Activated CD4-positive, alpha-beta T cell treated with anti-CD3 and anti-CD28 coated beads, Interleukin-2, amount 10 ng/mL, durations not matched to agents 7 days and 5 days (primary cell): ENCODE measurements at places on chromosomes 5 and 9. TPM values are rescaled to one million over a fixed set of nuclear protein-coding genes. Genes with fewer than 3 reads are reported as not detected.
A peak's percentile ranks its signal among the peaks of the same experiment; 100 is the strongest.

GRCh38 chr5:7869474-7870136 is 657 bp downstream of the MTRR start:
- H3K4me3 ChIP-seq = peak overlapping the region; percentile 94
- no peak for DNase-seq
- H3K4me1 ChIP-seq = peaks cover 71% of the 10 kb centered on the region
- H3K27ac ChIP-seq = peak overlapping the region; percentile 89
- H3K36me3 ChIP-seq = peaks cover 43% of the 10 kb centered on the region

Gene FRMD3
- total RNA-seq = 0.62 TPM

DNA sequence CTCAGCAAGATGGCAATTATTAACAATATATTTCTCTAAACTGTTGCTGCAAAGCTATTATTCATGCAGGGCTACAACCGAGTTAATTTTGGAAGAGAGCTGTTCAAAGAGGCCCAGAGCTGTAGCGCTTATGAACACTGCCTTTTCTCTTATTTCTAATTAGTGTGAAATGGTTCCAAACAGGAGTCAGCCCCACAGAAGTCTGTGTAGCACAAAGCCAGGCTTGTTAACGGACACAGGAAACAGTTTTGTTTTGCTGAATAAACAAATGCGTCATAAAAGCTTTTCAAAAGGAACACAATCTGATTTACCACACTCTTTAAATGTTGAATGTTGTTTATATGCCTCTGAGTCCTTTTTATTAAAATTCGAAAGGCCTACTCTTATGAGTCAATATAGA is 396.5 kb downstream of the ANXA1 start:
- no peaks in the 10 kb centered on the region for H3K36me3 ChIP-seq
- no peak overlapping the region for H3K4me3 ChIP-seq
- no peak overlapping the region for H3K27ac ChIP-seq
- DNase-seq = no peak
- H3K4me1 ChIP-seq = no peaks in the 10 kb centered on the region

Gene FOXD4L6
- not detected for total RNA-seq

GRCh38 chr5:68369457-68370125 is 154.0 kb downstream of the PIK3R1 start:
- H3K27me3 ChIP-seq = no peaks in the 10 kb centered on the region
- H3K27ac ChIP-seq = peak overlapping the region; percentile 89
- peak; percentile 83 for DNase-seq
- peaks cover 15% of the 10 kb centered on the region for H3K36me3 ChIP-seq

Gene CORO2A
- total RNA-seq = 8.2 TPM

DNA sequence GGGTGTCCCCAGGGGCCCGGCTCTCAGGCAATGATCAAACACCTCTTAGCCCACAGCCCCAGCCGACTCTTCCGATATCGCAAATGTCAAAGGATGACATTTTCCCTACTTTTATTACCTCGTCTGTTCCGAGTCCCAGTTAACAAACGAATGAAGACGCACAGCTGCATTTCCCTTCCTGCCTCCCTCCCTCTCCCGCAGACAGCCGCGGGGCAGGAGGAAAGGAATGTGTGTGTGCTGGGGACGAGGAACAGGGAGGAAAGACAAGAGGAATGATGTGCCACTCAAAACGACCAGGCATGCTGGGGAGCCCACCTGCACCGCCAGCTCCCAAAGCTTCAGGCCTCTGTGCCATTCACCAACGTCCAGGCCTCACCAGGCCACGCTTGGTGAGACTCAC is 125.9 kb upstream of the SARDH start:
- H3K27me3 ChIP-seq = no peaks in the 10 kb centered on the region
- H3K36me3 ChIP-seq = no peaks in the 10 kb centered on the region
- H3K27ac ChIP-seq = no peak overlapping the region
- H3K4me1 ChIP-seq = peaks cover 4% of the 10 kb centered on the region
- DNase-seq = no peak

DNA sequence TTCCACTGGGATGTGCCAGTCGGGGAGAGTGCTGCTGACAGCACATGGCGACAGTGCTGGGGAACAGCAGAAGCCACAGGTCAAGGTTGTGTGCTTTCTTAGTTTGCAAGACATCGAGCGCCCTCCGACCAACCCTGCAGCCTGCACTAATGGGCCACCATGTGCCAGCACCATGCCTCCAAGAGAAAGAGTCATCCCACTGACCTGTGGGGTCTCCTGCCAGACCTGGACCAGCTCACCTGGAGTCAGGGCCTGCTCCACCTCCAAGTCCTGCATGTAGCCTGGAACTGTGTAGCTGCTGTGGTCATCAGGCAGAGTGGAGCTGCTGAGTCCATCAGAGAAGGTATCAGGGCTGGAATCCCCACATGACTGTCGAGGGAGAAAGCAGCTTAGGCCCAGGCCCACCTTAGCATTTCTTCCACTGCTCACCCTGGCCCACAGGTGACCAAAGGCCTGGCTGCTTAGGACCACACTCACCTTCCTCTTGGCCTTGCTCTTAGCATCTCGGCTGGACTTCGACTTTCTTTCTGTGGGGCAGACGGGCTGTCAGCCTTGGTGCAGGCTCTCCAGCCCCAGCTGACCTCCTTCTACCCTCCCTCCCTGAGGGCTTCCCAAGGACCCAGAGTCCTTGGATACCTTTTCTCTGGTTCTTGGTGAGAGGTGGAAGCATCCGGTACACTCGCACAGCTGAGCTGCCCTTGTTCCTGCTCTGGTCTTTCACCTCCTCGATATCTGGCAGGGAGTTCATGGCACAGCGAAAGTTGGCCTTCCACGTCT is 4.1 kb downstream of the IRF1 start:
- H3K4me3 ChIP-seq = peak overlapping the region; percentile 99
- H3K27ac ChIP-seq = peak overlapping the region; percentile 94
- no peak for DNase-seq
- H3K36me3 ChIP-seq = peaks cover 76% of the 10 kb centered on the region

Gene NLN
- total RNA-seq = 12.4 TPM

GRCh38 chr5:134584662-134585061 is 48.0 kb downstream of the SAR1B start:
- no peak overlapping the region for H3K27ac ChIP-seq
- no peak overlapping the region for H3K4me3 ChIP-seq
- no peaks in the 10 kb centered on the region for H3K27me3 ChIP-seq
- DNase-seq = no peak
- H3K36me3 ChIP-seq = peaks cover 10% of the 10 kb centered on the region

- H3K4me1 ChIP-seq = no peaks in the 10 kb centered on the region
- DNase-seq = no peak
- peaks cover 2% of the 10 kb centered on the region for H3K27me3 ChIP-seq
- H3K4me3 ChIP-seq = no peak overlapping the region
- no peaks in the 10 kb centered on the region for H3K36me3 ChIP-seq
- H3K27ac ChIP-seq = no peak overlapping the region
Measured at GRCh38 chr5:67880511-67880805, 335.1 kb upstream of the PIK3R1 start.

GRCh38 chr5:151627650-151628049 is 36.5 kb upstream of the FAT2 start:
- no peak for DNase-seq
- H3K27me3 ChIP-seq = peaks cover 1% of the 10 kb centered on the region
- no peak overlapping the region for H3K4me3 ChIP-seq
- no peak overlapping the region for H3K27ac ChIP-seq
- H3K36me3 ChIP-seq = no peaks in the 10 kb centered on the region

Gene S100Z
- 1.8 TPM for total RNA-seq

Gene CBY3
- total RNA-seq = 0.35 TPM

DNA sequence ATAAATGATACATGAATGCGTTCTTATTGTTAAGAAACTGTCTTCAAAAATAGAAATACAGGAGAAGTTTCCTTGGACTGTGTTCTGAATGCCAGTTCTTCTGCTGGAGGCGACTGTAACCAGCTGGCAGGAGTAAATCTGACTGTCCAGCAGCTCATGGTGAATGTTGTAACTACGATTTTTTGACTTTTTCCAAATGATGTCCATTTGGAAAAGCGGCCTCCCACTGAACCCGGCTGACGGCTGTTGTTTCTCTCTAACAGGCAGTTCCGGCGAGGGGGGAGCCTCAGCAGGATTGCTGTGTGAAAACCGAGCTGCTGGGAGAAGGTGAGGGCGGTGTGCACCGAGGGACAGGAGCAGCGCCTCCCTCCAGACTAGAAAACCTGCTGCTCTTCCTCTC is 91.9 kb downstream of the EHMT1 start:
- H3K4me3 ChIP-seq = no peak overlapping the region
- DNase-seq = no peak
- H3K27ac ChIP-seq = no peak overlapping the region
- no peaks in the 10 kb centered on the region for H3K27me3 ChIP-seq
- H3K4me1 ChIP-seq = peaks cover 35% of the 10 kb centered on the region

Gene NR4A3
- total RNA-seq = 0.29 TPM

GRCh38 chr5:121273833-121274433 is 577.7 kb upstream of the FTMT start:
- H3K36me3 ChIP-seq = no peaks in the 10 kb centered on the region
- no peaks in the 10 kb centered on the region for H3K4me1 ChIP-seq
- no peak overlapping the region for H3K27ac ChIP-seq
- DNase-seq = no peak

Gene ANKRD55
- total RNA-seq = 10.3 TPM

GRCh38 chr5:175475248-175475647 is 3.1 kb upstream of the SFXN1 start:
- peaks cover 17% of the 10 kb centered on the region for H3K4me1 ChIP-seq
- peaks cover 10% of the 10 kb centered on the region for H3K36me3 ChIP-seq
- H3K27ac ChIP-seq = no peak overlapping the region
- no peak overlapping the region for H3K4me3 ChIP-seq

DNA sequence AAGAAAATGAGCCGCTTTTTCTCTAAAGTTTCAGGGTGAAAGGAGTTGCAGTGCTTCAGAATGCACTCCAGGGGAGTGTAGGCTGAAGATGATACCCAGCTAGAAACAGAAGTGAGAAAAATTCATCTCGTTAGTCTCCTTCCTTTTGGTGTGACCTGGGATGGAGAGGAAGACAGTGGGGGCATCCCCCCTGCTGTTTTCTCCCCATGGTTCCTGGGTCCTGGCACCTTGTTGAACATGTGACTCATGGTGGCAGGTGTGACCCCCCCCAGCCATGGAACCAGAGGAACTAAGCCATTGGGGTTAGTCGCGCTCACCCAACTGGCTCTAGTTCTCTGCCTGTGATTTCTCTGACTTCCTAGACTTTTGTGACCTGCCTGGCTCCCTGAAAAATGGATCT is 424.6 kb downstream of the CSNK1G3 start:
- H3K27ac ChIP-seq = no peak overlapping the region
- H3K27me3 ChIP-seq = no peaks in the 10 kb centered on the region
- no peaks in the 10 kb centered on the region for H3K4me1 ChIP-seq

GRCh38 chr5:96517295-96517694 is 84.2 kb upstream of the PCSK1 start:
- no peaks in the 10 kb centered on the region for H3K36me3 ChIP-seq
- H3K27me3 ChIP-seq = peaks cover 4% of the 10 kb centered on the region
- no peak for DNase-seq
- H3K4me1 ChIP-seq = no peaks in the 10 kb centered on the region
- no peak overlapping the region for H3K4me3 ChIP-seq

Gene COL15A1
- 0.07 TPM for total RNA-seq

Gene IL4
- not detected for total RNA-seq

- DNase-seq = no peak
- H3K27me3 ChIP-seq = peaks cover 44% of the 10 kb centered on the region
- no peak within 1 kb of the TSS for H3K27ac ChIP-seq
Measured at GRCh38 chr5:64505769-64506566, at the start of gene RGS7BP. Gene RGS7BP, plus strand, starts transcription at chr5:64506015. Its CDS starts 610 bp downstream, at chr5:64506625.

Gene C8G
- total RNA-seq = 0.85 TPM

- DNase-seq = no peak
- H3K27me3 ChIP-seq = peaks cover 8% of the 10 kb centered on the region
- H3K4me1 ChIP-seq = peaks cover 14% of the 10 kb centered on the region
- no peak overlapping the region for H3K27ac ChIP-seq
Measured at GRCh38 chr9:132506977-132507669, 75.3 kb upstream of the BARHL1 start.

Gene IFNA17
- not detected for total RNA-seq

Gene IL33
- not detected for total RNA-seq

DNA sequence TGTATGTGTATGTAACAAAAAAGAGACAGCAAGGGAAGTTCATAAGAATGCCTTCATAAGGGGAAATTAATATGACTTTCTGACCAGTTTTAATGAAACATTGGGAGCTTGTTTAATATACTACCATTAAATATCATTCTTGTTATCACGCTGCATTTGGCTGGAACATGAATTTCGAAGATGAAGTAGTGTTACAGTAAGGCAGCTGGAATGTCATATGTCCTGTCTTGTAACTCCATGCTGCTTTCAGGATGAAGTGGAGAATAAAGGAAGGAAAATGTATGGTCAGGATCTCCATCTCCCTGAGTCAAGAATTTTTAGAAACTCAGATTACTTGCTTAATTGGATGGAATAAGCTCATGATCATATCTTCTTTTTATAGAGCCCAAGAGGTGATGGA is 61.5 kb upstream of the DMAC1 start:
- no peaks in the 10 kb centered on the region for H3K27me3 ChIP-seq
- H3K4me3 ChIP-seq = no peak overlapping the region
- no peak for DNase-seq
- no peaks in the 10 kb centered on the region for H3K4me1 ChIP-seq

Gene TMEM174
- not detected for total RNA-seq

DNA sequence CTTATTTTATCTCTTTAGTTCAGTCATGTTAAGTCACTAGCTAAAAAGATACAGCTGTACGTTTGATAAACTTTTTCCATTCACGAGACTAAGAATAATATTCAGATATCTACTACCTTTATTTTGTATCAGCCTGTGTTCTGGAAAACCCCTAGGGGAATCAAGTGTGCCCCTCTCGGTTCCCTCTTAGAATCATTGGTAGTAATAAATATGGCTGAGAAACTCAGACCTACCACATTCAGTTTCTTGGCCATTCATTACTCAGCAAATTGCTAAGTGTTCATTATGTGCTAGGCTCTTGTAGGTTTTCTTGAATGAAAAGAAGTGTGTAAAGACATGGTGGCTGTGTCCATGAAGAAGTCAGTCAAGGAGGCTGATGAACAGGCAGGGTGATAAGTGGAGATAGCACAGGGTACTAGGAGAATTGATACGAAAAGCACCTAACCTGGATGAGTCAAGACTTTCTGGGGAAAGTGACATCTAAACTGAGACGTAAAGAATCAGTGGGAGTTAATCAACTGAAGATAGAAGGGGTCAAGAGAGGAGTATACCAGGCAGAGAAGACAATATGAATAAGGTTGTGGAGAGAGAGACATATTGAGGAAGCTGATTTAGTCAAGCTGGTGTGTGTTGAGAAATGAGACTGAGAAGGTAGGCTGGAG is 86.2 kb downstream of the CSNK1G3 start:
- no peak overlapping the region for H3K27ac ChIP-seq
- H3K27me3 ChIP-seq = no peaks in the 10 kb centered on the region
- no peaks in the 10 kb centered on the region for H3K4me1 ChIP-seq
- H3K36me3 ChIP-seq = peaks cover 17% of the 10 kb centered on the region
- DNase-seq = no peak

Gene SLC6A18
- not detected for total RNA-seq

DNA sequence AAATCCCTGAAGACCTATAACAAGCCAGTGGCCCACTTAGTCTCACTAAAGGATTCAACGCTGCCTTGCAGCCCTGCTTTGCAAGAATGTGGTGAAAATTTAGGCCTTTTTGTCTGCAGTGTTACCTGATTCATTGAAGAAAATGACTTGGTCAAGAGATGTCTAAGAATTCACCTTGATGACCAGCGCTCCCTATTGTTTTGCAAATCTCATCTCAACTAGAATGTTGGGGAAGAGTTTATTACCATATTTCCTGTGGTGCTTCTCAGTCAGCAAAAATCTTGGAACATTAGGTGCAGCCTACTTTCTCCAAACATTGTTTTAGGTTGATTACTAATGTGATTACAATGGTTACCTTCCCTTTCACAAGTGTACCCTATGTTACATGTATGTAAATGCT is 53.5 kb downstream of the PLK2 start:
- no peak overlapping the region for H3K4me3 ChIP-seq
- H3K36me3 ChIP-seq = no peaks in the 10 kb centered on the region
- H3K27ac ChIP-seq = no peak overlapping the region
- no peaks in the 10 kb centered on the region for H3K4me1 ChIP-seq
- no peaks in the 10 kb centered on the region for H3K27me3 ChIP-seq

Gene JAKMIP2
- 4.3 TPM for total RNA-seq
